Stimulated activated CD4-positive, alpha-beta T cell treated with anti-CD3 and anti-CD28 coated beads, TNF-alpha, amount 100 ng/mL, for 1 hour (primary cell): ENCODE measurements at places on chromosomes 3 and 15.

GRCh38 chr3:138477120-138477519 lies 42.7 kb downstream of the ESYT3 start:
- no peak for DNase-seq

DNA sequence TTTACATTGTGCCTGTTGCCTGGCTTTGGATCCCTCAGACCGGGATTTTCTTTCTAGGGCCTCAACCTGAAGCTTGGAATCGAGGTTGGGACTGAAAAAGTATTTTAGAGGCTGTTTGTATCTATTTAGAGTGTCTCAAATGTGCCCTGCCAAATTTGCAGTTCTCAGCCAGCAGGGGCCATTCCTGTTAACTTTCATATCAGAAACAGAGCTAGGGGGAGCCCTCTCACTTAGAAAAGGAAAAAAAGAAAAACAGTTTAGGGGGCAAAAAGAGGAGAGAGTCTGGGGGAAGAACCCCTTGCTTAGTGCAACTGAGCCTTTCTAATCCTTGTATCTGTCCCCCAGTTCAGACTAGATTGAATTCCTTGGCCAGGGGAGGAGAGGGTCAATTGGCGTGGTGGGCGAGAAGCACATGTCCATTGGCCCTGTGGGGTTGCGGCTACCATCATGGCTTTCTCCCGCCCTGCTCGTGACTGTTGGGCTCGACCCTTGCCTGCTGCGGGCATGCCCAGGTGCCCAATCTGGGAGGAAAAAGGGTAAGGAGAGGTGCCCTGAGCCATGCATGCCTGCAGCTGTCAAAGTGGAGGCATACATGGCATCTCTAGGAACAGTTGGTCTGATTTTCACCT lies 101.6 kb downstream of the CFAP44 start:
- DNase-seq, result no peak

DNA sequence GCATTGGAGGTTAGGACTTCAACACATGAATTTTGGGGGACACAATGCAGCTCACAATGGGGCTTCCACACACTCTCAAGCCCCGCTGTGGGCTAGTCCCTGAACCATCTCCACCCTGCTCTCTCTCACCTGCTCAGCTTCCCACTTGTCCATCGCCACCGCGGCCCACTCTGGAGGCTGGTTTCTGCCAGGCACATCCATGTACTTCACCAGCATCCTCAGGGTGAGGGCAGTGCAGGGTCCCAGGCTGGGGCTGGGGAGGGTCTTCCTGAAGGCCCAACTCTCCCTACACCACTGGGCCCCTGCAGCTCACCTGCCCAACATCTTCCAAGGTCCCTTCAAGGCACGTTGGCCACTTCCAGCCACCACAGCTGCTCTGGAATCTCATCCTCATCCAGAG lies 46.4 kb downstream of the KLF15 start:
- DNase-seq, result no peak

- peak; percentile 54 for DNase-seq
These were observed 1.4 kb upstream of the AP4E1 start for GRCh38 chr15:50906954-50907600.

GRCh38 chr3:149415484-149415883 lies 38.0 kb upstream of the TM4SF1 start:
- DNase-seq, result no peak

DNA sequence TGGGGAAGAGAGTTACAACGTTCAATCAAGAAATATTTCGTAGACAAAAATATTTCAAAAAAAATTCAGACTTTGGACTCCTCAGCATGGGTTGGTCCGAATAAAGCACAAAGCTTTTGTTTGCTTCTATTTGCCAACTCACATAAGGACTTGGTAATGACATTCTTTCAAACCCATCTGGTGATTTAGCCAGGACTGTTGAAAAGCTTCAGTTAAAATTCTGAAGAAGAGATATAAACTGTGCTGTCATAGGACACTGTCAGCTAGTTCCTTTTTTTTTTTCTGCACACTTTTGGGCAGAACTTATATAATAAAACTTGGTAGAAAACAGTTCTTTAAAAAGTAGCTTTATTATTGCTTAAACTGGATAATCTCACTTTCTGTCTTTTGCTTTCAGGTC lies 660.8 kb upstream of the SGO1 start:
- DNase-seq, result no peak

- no peak for DNase-seq
These were observed 85.7 kb upstream of the MYZAP start for GRCh38 chr15:57505949-57506391.

DNA sequence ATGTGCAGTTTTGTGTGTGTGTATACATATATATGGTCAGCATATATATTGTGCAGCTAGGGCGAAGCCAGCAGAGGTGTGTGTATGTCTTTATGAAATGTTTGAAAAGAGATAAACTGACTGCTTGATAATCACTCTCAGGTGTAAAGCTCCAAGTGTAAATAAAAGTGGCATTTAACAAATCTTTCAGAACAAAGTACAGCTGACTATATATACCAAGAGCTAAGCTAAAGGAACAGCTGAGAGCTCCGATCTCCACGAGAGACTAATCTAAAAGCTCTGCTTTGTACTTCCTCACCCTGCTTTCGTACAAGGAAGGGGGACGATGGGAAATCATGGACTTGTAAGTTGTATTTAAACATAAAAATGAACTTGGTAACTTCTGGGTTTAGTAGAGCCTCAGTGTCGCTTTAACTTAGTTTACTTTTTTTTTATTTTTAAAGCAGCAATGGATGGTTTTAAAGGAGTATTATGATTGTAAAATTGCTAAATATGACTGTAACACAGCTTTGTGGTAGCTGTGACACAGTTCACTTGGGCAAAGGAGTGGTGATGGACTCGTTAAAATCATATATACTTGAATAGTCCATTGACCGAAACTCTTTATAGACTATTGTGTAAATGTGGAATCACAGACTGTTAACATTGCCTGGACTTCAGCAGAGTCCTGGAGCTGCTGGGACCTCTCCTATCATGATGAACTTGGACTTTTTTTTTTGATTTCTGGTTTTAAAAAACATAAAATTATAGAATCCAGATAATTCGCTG lies 11.4 kb upstream of the ITPKA start:
- DNase-seq, result no peak

- no peak for DNase-seq
These were observed 81.5 kb upstream of the LIMD1 start for GRCh38 chr3:45513041-45513440.

GRCh38 chr15:90471769-90472168 lies 58.0 kb upstream of the CRTC3 start:
- no peak for DNase-seq

GRCh38 chr15:98842973-98843285 lies 164.7 kb downstream of the PGPEP1L start:
- DNase-seq, result no peak

- DNase-seq, result no peak
These were observed 7.3 kb downstream of the B3GNT5 start for GRCh38 chr3:183260167-183260904.

- no peak for DNase-seq
These were observed 7.1 kb upstream of the CPOX start for GRCh38 chr3:98600412-98601095.

DNA sequence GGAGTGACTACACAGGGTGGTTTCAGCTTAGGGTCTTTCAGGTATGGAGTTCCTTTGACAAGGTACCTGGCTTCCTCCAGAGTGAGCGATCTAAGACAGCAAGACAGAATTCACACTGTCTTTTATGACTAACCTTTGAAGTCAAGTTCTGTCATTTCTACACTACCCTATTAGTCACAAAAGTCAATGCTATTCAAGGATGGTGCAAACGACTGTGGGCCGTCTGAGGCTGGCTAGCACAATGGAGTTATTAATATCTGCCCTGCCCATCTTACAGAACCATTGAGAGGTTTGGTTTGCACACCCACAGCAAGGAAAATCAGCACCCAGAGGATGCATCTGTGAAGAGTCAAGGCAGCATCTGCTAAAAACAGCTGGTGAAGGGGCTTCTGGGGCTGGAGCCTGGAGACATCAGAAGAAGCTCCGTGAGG lies 62.9 kb upstream of the XCR1 start:
- no peak for DNase-seq

DNA sequence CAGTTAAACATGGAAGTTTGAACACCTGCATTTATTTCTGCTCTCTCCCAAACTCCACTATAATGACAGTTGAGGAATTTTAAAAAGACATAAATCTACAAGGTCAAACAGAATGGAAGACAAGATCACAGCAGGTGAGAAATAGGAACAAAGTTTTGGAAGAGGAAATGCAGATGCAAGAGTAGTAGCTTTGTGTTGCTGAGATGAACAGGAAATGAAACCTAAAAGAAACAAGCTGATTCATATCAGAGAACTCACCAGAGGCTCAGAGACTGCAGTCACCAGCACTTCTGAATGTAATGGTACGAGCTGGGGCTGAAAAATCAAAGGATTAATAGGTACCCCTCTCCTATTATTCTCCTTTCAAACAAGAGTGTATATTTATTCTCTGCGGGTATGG lies 459.9 kb downstream of the RAP2B start:
- no peak for DNase-seq

GRCh38 chr15:42385206-42385979 lies 26.1 kb downstream of the CAPN3 start:
- no peak for DNase-seq

- DNase-seq, result no peak
These were observed 487.5 kb upstream of the WNT5A start for GRCh38 chr3:55974421-55975165.

GRCh38 chr3:58535531-58536500 lies 1.2 kb downstream of the ACOX2 start:
- no peak for DNase-seq

DNA sequence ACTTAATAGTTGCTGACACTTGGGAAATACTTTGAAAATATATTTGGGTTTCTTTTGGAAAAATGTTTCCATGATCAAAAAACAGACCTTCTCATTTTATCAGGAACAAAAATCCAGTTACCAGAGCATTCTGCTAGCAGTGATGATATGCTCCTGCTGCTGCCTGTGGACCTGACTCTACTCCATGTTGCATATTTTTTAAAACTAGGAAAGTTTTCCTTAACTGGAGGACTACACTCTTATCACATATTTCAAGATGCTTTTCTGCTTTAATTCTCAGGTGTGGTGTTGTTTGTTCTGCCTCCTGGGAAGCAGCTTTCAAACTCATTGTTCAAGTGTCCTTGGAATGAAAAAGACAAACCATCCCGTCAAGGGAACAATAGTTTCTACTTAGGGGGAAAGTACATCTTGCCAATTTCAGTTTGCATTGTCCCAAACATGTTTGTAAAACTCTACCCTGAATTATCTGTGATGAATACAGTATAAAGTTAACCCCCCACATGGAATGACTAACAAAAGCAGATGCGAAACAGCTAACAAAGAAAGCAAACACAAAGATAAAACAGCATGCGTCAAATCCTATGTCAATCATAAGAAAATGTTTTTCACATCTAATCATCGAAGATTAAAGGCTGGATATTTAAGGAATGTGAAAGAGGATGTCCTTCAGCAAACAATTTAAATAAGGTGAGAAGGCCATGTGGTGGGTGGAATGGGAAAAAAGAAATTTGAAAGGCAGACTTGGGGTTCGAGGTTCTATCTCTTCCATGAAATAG lies 40.1 kb upstream of the PSMD6 start:
- no peak for DNase-seq

GRCh38 chr15:60975952-60976351 lies 253.2 kb downstream of the RORA start:
- DNase-seq, result no peak

- DNase-seq, result no peak
These were observed 370.5 kb downstream of the CTNNB1 start for GRCh38 chr3:41569632-41570305.

- DNase-seq, result no peak
These were observed 126.7 kb downstream of the FRMD5 start for GRCh38 chr15:44068347-44068746.

GRCh38 chr15:62067448-62068044 lies 769 bp downstream of the C2CD4A start:
- DNase-seq, result peak; percentile 10

- DNase-seq, result no peak
These were observed 26.1 kb upstream of the MGA start for GRCh38 chr15:41634072-41634626.

GRCh38 chr3:46853441-46854415 lies 9.5 kb downstream of the MYL3 start:
- no peak for DNase-seq

- DNase-seq, result no peak
These were observed 108.9 kb downstream of the ATG7 start for GRCh38 chr3:11381141-11381540.

DNA sequence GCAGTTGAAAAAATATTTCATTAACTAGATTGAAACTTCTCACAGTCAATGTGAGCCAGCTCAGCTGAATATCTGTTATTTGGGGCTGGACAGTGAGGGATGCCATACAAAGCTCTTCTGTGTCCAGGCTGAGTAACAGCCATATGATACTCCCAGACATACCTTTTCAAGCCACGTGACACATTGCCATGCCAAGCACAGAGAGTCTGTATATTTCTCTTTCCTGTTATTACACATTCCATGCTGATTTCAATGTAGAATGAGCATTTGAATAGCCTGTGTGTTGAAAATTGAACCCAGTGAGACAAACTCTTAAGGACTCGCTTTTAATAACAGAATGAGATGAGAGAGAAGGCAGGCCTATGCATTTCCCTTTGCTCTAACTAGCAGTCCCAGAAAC lies 334.7 kb upstream of the RASGRP1 start:
- DNase-seq, result no peak

- no peak for DNase-seq
These were observed 6.1 kb downstream of the NGRN start for GRCh38 chr15:90271459-90272166.

- no peak for DNase-seq
These were observed 23.1 kb downstream of the ISG20 start for GRCh38 chr15:88661761-88662556.

DNA sequence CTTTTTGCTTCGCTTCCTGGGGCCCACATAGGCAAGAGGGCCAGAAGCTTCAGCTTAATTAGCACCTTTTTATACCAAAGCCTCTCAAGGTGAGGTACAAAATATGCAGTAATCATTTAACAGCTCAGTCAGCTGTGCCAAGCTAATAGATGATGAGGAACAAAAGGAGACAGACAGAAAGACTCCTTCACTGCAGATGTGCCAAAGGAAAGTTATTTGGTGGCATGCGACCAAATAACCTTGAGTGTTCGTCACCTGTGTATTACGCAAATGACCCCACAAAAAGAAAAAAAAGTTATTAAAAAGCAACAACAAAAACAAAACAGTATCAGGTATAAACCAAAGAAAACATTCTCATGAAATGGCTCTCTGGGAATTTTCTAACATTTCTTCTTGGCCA lies 325.8 kb upstream of the IGF1R start:
- no peak for DNase-seq

DNA sequence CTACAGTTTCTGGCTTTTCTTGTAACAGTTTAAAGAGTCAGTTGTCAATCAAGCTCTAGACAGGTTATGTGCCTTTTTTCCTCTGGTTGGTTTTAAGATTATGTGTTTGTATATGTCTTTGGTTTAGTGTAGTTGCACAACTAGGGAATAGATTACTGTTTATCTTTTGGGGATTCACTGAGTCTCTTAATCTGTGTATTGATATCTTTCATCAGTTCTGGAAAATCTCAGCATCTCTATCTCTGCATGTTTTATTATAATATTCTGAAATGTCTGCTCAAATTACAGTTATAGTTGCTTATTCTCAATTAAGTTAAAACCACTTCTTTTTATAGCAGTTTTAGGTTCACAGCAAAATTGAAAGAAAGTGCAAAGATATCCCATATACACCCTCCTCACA lies 14.3 kb downstream of the DUT start:
- no peak for DNase-seq
